ENCODE measurements at places on chromosomes 6 and 20.

GRCh38 chr20:34915749-34916455 is 39.5 kb downstream of the ACSS2 start:
- DNase-seq = no peak

DNA sequence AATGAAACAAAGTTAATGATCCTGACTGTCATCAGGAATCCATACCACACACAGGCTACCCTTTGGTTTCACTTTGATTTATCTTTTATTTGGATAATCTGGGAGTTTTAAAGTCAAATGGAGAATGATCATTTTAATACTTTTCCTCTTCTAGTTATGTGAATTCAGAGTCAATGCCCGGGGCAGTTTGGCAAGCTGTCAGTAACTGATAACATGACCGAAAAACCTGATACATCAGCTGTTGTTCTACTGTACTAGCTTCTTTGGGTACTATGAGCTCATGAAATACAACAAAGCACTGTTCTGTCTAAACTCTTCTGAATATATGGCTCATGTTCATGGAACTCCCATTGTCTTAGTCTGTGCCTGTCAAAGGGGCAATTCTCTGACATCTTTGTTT is 30.2 kb downstream of the KLHL31 start:
- no peak for DNase-seq

DNA sequence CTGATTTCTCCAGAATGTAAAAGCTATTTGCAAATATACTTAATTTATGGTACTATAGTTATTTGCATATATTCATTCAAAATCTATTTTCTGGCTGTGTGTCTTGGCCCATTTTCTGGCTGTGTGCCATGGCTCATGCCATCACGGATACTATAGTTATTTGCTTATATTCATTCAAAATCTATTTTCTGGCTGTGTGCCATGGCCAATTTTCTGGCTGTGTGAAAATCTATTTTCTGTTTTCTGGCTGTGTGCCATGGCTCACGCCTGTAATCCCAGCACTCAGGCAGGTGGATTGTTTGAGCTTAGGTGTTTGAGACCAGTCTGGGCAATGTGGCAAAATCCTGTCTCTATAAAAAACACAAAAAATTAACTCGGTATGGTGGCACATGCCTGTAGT is 28.9 kb upstream of the RIPK1 start:
- DNase-seq = no peak

GRCh38 chr6:15622045-15622740 is 40.6 kb downstream of the DTNBP1 start:
- no peak for DNase-seq

DNA sequence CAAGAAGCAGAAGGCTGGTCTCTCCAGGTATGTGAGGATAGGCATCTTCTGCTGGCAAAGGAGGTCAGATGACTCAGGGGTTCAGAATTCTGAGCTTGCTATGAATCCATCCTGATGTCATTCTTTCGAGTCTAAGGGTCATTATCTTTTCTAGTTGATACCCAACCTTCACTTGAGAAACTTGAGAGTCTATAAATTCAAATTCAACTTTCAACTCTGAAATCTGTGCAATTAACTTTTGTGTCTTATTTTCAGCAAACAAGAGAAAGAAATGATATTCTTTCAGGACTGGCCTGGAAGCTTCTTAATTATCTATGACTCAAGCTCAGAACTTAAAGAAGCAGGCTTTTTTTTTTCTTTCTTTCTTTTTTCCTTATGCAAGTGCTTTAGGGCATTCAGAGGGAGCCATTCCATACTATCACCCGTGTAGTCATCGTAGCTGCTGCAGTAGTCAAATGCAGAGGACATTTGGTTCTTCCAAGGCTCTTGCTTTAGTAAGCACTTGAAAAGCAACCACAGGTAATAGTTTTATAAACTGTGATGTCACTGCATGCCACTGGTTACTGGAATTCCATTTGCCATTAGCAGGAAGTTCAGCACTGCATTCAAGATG is 93.0 kb downstream of the ADTRP start:
- no peak for DNase-seq

GRCh38 chr20:34952671-34953070 is 2.9 kb downstream of the GSS start:
- DNase-seq = no peak

DNA sequence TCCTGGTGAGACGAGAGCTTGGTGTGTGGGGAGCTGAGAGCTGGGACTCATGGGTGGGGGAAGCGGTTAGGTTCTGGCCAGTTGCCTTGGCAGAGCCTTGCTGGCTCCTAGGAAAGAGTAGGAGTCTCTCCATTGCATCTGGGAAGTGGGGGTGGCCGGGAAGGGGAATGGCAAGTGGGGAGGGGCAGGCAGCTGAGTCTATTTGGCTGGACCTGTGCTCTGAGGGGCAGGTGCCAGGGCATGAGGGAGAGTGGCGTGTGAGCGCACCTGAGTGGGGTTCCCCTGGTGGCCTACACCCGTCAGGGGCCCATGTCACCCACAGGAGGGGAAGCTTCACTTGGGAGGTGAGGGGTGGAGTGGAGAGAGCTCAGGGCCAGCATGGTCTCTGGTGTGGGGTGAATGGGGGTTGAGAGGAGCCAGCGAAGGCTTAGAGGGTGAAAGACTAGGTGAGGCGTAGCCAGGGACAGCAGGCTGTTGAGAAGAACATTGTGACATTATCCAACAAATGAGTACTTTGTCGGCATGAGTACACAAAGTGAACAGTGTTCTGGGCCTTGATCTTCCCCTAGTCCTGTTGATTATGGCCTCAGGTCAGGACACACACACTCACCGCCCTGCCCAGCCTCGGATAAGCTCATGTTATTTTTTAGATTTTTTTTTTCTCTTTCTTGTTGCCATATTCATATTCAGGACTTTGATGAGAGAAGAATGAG is 59.8 kb downstream of the FAM120B start:
- no peak for DNase-seq

DNA sequence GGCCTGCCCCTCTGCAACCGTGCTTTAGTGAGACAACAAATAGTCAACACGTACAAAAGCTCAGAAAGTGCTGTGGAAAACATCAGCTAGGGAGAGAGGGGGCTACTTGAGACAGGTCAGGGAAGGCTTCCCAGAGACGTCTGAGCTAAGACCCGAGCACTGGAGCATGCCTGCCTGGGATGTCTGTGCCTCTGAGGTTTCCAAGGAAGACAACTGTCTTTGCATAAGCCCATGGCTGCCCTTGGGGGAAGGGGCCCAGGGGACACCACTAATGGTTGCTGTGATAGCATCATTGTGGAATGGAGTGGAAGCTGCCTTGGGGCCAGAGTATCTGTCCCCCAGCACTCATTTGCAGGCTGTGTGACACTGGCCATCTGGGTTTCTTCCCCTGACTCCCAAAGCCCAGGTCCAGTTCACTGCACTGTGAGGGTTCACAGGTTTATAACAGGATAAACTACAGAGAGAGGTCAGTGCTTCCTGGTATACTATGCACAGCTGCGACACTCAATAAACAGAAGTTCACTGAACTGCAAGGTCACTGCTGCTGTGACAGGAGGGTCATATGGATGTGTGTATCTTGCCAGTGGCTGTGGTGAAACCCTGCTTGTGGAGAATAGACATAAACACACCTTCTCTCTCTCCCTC is 1.5 kb upstream of the ARFGEF2 start:
- DNase-seq = no peak

GRCh38 chr20:23039885-23040508 is 4.9 kb downstream of the SSTR4 start:
- DNase-seq = no peak

- peak; percentile 4 for DNase-seq
These were observed 97.1 kb upstream of the FLRT3 start for GRCh38 chr20:14434384-14435136.

GRCh38 chr6:11791354-11792107 is 12.9 kb upstream of the ADTRP start:
- DNase-seq = no peak

DNA sequence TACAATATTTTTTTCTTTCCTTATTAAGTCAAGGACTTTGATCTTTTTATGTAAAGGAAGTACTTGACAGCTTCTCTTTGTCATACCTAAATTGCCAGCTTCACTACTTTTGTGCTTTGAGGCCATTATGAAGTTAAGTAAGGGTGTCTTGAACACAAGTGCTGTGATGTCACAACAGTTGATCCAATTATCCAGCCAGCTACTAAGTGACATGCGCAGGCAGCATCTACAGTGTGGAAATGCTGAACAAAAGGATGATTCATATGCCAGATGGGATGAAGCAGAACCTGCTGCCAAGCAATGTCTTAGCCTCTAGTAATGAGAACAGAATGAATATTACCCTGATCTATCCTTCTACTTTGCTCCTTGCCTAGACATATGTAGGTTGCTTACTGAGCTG is 68.3 kb upstream of the TMEM244 start:
- DNase-seq = peak; percentile 81

GRCh38 chr20:36744764-36745191 is 1.1 kb downstream of the NDRG3 start:
- no peak for DNase-seq

- no peak for DNase-seq
These were observed 129.0 kb upstream of the BMP5 start for GRCh38 chr6:56004426-56004825.

DNA sequence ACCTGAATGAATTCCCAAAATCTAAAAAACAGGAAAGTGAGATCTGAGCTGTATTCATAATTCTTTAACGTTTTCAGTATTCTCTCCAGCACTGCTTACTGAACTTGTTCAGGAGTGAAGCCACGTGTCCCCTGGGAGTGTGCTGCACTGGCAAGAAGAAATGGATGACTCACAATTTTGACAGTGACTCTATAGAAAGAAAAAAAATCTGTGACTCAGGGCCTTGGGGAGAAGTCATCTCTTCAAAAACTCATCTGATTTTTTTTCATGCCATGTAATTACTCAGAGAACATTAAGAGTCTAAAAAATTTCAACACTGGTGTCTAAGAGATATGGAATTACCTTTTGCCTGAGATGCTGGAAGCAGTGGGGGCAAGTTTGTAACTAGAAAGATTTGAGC is 39.7 kb downstream of the ANKEF1 start:
- DNase-seq = peak; percentile 63

GRCh38 chr20:6651561-6651960 is 115.9 kb upstream of the BMP2 start:
- DNase-seq = no peak

GRCh38 chr6:116666869-116667268 is 1.7 kb downstream of the ZUP1 start:
- DNase-seq = no peak

DNA sequence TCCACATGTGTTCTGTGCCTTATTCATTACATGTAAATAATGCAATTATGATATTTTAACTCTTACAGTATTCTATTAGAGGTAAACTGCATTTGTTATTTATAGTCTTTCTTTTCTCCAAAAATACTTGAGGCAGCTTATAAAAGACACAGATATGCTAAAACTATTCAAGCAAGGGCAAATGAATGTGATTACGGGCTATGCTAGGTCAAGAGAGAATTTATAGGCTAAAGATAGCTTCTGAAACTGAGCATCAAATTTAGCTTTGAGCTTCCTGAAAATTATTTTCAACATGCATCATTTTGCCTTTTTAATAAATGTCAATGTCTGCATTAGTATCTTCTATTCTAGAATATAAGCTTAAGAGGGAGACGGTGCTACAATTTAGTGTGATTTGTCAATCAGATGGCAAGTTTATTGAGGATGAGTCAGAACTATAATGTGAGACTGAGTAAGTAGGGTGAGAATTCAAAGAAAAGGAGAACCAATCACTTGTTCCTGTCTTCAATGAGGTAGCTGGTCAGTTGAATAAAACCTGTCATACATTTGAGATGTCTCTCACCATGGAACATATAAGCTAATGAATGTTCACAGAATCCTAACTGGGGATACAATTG is 669.4 kb upstream of the CITED2 start:
- DNase-seq = no peak

DNA sequence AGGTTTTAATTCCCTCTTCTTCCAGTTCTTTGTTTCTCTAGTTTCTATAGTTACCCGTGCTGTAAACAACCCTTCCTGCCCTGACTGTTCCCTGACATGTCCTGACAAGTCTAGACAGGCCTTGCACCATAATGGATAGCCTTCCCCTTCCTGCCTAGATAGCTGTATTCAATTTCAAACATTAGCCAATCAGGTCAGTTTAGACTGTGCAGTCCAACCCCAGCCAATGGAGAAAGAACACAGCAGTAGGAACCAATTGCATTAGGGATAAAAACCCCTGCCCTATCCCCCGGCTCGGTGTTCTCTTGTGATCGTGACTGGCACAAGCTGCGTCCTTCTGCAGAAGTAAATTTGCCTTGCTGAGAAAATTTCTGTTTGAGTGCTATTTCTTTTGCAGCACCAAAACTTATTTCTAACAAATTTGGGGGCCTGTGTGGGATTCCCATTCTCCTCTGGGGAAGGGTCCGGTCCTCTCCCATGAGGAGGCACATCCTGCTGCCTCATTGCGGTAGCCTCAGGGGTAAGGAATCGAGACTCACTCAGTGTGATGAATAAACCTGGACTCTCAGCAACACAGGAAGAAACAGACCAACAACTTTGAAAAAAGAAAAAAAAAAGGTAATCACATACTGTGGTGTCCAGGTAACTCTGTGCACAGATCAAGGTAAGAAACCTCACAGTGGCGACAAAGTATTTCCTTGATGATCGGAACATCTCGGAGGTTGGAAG is 248.7 kb upstream of the ECI2 start:
- no peak for DNase-seq

All from AG09309 (cell line).